ENCODE measurements at places on chromosomes 3 and 15. TPM values are rescaled to one million over a fixed set of nuclear protein-coding genes. Genes with fewer than 3 reads are reported as not detected.
A peak's percentile ranks its signal among the peaks of the same experiment; 100 is the strongest.

DNA sequence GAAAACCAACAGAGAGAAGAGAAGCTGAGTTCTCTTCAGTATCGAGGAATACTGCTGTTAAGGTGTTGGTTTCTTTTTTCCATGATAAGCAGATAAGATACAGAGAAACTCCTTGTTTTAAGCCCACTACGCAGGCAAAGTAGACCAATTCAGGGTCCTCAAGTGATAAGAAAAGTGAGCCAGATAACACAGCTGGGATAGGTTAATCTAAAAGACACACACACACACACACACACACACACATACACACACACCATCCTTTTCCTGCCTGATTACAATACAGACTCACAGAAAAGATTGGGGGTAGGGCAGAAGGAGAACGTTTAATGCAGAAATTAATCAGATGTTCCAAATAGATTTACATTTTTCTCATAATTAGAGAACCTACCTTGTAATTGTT is 6.5 kb upstream of the PHLDB2 start:
- no peak for DNase-seq

GPR149 gene
- not detected for total RNA-seq

GRCh38 chr15:59457103-59457502 is 19.1 kb downstream of the FAM81A start:
- no peak for DNase-seq

EMC7 gene
- 34.3 TPM for total RNA-seq

GFM1 gene
- 46.0 TPM for total RNA-seq

TTLL13 gene
- total RNA-seq: not detected

BFSP2 gene
- total RNA-seq: not detected

RTP1 gene
- not detected for total RNA-seq

DNA sequence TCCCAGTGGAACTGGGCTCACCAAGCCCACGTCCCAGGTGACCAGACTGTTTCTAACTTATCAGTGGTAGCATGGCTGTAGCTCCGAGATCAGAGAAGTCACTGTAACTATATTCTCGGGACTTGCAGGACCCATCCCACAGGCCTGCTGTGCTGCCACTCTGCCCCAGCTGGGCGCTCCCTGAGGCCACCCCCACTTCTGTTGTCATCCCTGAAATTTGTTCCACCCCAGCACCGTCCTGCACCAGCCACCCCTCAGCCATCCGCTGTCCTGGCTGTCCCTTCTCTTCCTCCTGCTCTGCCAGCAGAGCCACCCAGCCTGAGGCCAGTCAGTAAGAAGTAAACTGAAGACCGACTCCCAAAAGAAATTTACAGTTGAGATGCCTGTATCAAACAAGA is 33.0 kb upstream of the VILL start:
- no peak for DNase-seq

GRCh38 chr3:188701485-188701969 is 470.2 kb upstream of the TPRG1 start:
- DNase-seq: no peak

- DNase-seq: no peak
Measured at GRCh38 chr3:71497971-71498444, 85.5 kb downstream of the FOXP1 start.

DNA sequence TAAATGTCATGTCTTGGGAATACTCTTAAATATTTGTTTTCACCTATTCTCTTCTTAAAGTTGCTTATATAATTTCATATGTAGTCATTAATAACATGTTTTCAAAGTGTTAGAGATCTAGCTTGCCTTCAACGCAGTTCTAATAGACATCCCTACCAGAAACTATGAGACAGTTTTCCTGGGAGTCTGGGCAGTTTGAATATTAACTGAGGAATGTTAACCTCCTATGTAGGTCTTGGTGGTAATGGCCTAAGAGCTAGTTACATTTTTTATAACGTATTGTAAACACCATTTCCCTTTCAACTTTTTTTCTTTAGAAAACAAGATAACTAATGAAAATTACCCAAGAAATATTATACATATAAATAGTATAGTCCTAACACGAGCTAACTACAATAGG is 328.2 kb downstream of the TIGIT start:
- DNase-seq: no peak

DNA sequence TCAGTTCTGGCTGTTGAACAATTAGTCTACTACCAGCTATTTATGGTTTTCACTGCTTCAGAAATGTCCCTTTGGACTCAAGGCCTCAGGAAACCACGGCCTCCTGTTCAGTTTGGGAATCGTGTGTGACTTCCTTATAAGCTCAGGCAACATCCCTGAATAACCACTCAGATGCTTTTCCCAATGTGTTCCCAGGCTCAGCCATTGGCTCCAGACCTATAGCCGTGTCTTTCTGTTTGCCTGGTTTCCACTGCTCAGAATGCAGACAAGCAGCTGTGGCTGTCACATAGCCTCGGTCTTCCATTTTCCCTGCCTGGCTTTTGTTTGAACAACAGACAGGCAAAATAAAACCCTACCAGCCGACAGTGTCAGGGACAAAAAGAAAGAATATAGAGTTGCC is 63.2 kb upstream of the ATP2B2 start:
- no peak for DNase-seq

DNA sequence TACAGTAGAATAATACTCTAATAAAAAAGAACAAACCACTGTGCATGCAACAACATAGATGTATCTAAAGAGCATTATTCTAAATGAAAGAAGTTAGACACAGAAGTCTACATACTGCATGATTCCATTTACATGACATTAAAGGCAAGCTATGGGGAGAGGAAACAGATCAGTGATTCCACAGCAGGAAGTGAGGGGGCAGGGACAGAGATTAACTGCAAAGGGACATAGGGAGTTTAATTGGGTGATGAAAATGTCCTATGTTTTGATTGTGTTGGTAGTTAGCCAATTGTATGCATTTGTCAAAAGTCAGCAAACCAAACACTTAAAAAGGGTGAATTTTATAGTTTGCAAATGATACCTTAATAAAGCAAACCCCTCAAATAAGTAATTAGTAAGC is 13.8 kb downstream of the CRYGS start:
- no peak for DNase-seq

- DNase-seq: no peak
Measured at GRCh38 chr3:62676689-62677271, 198.4 kb downstream of the CADPS start.

DNA sequence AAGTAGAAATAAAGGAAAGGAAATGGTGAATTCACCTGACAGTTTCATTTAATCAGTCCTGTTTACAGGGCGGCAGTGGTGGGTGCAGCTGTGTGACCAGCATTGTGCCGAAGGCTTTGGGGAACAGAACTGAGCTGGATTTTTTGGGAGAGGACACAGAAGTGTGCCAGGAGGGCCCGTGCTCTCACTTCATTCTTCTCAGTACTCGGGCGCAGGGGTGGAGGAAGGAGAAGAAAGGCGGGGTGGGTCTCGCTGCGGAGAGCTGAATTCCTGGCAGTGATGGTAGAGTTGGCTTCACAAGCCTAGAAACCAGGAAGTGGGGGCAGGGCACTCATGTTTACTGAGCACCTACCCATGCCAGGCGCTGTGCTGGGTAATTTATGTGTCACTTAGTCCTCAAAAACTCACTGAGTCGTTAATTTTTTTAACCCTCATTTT is 64.6 kb downstream of the CRTC3 start:
- peak; percentile 54 for DNase-seq

DNA sequence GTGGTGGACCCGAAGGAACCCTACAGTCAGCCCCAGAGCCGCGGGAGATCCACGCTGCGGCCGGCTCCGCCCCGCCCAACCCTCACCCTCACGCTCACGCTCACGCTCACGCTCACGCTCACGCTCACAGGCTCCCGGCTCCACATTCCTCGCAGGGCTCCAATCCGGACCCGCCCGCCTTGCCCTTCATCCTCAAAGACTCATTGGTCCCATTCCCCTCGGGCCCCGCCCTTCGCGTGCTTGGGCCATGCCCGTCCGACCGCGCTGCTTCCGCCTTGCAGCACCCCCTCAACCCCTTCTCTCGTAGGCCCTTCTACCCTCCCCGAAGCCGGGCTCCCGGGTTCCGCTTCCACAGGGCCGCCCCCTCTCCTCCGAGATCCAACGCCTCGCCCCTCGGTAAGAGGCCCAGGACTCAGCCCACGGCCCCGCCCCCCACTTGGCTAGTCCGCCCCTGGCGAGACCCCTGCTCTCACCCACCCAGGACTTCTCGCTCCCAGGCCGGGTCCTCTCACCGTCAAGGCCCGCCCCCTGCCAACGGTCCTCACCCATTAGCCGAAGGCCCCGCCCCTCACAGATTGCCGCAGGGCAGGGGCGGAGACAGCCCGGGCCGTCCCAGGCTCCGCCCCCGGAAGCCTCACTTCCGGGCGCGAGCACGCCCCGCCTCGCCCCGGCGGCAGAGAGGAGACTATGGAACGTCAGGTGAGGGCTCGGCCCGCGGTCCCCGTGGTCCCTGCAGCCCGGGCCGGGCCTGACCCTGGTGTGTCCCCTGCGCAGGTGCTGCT is at the start of gene APEH:
Gene APEH, plus strand, starts transcription at position 637 of the 782 bp plus-strand sequence. Its CDS starts 51 bp downstream, at position 688.
- no peak for DNase-seq

GRCh38 chr3:198093112-198093679 is 133.2 kb downstream of the LMLN start:
- no peak for DNase-seq

DNA sequence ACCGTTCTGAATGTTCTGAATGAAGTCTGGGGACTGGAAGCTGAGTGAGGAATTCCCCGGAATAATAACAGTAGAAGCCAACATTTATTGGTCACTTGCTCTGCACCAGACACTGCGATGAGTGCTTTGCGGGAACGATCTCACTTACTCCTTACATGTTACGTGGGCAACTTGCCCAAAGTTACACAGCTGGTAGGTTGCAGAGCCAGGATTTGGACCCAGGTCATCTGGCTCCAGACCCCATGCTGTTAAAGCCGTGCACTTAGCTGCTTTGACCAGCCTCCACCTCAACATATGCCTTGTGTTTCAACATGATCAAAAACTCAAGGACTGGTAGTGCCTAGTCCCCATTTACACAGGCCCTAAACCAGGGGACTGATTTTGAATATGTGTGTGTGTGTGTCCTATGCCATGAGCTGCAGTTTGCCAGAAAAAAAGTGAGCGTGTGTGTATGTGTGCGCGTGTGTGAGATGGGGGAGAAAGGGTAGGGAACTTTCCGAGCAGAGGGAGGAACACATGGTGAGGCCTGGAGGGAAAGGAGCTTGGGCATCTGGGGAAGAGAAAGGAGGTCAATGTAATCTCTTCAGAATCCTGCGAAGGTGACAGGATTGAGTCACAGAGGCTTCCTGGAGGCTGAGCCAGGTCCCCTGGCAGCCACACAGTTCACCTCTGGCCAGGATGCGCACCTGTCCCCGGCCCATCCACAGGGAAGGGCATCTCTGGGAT is 28.9 kb downstream of the LINGO1 start:
- no peak for DNase-seq

DNA sequence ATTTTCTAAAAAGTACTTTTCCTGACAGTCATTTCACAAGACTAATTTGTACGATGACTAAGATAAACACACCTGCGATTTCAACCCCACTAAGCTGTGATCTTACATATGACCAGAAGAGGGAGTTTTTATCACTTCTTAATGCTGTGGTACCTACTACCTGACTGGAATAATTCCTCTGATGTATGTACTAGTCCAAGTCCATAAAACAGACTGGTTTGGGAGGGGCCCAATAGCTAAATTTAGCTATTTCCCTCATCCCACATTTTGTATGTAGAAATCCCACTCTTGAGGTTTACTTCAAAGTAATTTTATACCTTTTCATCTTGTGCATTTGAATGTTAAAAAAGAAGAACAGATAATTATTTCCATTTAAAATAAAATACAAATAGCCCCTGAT is 49.7 kb upstream of the SCAANT1 start:
- no peak for DNase-seq

DNA sequence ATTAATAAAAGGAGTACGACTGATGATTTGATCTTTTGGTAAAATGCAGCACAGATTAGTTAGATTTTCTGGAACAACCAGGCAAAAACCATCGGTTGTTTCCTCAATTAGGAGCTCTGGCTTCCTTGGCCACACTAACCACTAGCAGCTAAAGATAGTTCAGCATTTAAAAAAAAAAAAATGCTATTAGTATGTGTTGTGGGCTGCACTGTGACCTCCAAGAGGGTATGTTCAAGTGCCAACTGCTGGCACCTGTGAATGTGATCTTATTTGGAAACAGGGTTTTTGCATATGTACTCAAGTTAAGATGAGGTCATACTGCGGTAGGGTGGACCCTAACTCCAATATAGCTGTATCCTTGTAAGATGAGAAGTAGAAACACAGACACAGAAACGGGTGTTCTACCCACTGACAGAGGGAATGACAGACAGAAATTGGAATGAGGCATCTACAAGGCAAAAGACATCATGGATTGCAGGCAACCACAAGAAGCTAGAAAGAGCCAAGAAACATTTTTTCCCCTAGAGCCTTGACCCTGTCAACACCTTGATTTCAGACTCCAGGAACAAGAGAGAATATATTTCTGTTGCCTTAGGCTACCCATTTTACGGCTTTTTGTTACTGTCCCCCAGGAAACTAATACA is 534.6 kb upstream of the ROBO2 start:
- no peak for DNase-seq

- DNase-seq: no peak
Measured at GRCh38 chr15:57994221-57995049, 71.1 kb downstream of the ALDH1A2 start.

- DNase-seq: no peak
Measured at GRCh38 chr3:106022913-106023312, 154.1 kb upstream of the CBLB start.

- DNase-seq: no peak
Measured at GRCh38 chr3:126556637-126557414, 1.9 kb downstream of the C3orf22 start.

CFAP92 gene
- total RNA-seq: 0.95 TPM

- no peak for DNase-seq
Measured at GRCh38 chr15:54810496-54810895, 386.2 kb downstream of the RSL24D1 start.

OR5H2 gene
- not detected for total RNA-seq

GRCh38 chr3:110589341-110589740 is 482.3 kb upstream of the NECTIN3 start:
- no peak for DNase-seq

- DNase-seq: no peak
Measured at GRCh38 chr15:75725719-75726607, 13.3 kb upstream of the CSPG4 start.

- no peak for DNase-seq
Measured at GRCh38 chr3:14175383-14176037, 2.9 kb downstream of the XPC start.

CLDN18 gene
- total RNA-seq: 0.38 TPM

DLL4 gene
- total RNA-seq: 4.6 TPM

DNA sequence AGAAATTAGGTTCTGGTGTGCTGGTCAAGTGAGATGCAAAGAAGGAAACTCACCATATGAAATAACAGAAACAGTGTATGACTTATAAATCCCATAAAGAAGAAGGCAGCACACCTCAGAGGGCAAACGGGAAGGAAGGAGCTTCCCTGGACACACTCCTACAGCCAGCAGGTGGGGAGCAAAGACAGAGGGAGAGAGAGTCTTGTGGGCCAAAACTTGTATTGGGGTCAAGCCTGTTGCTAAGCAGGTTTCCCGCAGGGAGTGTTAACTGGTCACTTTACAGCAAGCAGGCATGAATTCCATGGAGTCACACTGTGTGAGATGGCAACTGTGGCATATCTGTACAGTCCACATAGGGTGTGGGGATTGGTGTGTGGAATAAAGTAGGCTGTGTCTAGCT is 222.9 kb upstream of the NDN start:
- DNase-seq: no peak

NRG4 gene
- total RNA-seq: 0.83 TPM
